Hematopoietic multipotent progenitor cell treated with erythropoietin and hydrocortisone succinate and interleukin-3 and kit ligand, for 4 days (in vitro differentiated cells): ENCODE measurements at places on chromosomes 12 and 14.

DNA sequence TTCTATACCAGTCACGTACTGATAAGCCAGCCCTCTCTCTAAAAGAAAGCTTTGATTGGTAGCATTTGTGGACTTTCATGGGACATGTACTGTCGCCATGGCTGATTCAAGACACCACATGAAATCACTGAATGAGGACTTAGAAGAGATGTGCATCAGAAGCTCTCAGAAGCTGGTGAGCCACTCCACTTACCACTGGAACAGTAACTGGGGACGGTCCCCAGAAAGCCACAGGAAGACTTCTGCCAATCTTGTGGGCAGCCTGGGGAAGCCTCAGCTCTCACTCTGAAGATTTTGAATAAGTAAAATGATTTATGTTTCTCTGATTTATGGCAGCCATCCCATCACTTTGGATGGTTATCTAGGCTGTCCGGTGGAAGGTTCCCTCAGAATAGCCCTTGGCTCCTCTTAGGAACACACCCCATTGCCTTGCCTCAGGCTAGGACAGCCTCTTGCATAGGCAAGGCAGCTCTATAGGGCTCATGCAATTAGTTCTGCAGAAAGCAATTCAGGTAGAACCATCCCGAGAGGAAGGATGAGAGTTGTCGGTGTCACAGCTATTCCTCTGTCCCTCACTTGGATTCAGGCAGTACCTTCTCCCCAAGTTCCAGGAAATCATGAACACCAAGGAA is 9.8 kb downstream of the DHRS1 start:
- peak; percentile 25 for DNase-seq

GRCh38 chr12:56572288-56572687 is 50.7 kb downstream of the RBMS2 start:
- DNase-seq: no peak

DNA sequence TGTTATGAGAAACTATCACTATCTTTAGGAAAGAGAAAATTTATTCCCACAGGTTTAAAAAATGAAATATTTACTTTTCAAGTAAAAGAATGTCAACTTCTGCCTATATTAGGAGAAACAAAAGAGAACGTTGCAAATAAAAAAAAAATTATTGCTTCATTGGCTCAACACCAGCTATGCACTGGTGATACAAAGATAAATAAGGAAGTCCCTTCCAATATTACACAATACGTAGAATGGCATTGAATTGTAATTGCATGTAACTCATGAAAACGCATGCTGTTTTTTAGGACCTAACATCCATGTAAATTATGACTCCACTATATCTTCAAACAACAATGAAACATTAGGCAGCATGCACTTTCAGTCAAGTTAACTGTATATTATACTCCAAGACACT is 56.4 kb upstream of the RERGL start:
- DNase-seq: peak; percentile 69

GRCh38 chr12:53071591-53072551 is 7.3 kb downstream of the SPRYD3 start:
- no peak for DNase-seq

DNA sequence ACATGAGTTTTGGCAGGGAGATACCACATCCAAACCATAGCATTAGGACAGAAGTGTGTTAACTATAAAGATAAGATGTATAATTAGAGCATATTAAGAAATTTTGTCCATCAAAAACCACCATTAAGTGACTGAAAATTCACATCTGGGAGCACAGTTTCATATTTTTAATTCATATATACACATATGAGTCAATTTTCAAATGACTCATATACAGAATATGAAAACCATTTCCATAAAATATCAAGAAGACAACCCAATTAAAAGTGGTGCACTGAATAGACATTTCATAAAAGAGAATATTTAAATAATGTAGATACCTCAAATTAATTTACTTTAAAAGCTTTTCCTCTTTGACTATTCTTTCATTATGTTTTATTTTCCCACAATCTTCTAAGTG is 25.3 kb downstream of the MUCL1 start:
- DNase-seq: no peak
